ENCODE measurements at places on chromosomes 12 and 14. TPM values are rescaled to one million over a fixed set of nuclear protein-coding genes. Genes with fewer than 3 reads are reported as not detected.

Gene CFAP251
- 8.8 TPM for total RNA-seq

Gene ALDH6A1
- 23.4 TPM for total RNA-seq

Gene BRMS1L
- 5.6 TPM for total RNA-seq

Gene RPL10L
- total RNA-seq = not detected

Gene NRL
- 4.1 TPM for total RNA-seq

Gene TSPAN11
- total RNA-seq = 2.0 TPM

Gene CCER1
- total RNA-seq = not detected

Gene CLEC2A
- total RNA-seq = not detected

Gene SERPINA1
- not detected for total RNA-seq

Gene CABP1
- total RNA-seq = 0.54 TPM

Gene PIK3C2G
- total RNA-seq = 0.09 TPM

Gene CD163
- total RNA-seq = not detected

Gene PRH2
- not detected for total RNA-seq

Gene ANHX
- total RNA-seq = not detected

Gene HOXC9
- total RNA-seq = 0.65 TPM

Measured in fibroblast of the aortic adventitia (primary cell).